ENCODE measurements at places on chromosomes 4 and X.

DNA sequence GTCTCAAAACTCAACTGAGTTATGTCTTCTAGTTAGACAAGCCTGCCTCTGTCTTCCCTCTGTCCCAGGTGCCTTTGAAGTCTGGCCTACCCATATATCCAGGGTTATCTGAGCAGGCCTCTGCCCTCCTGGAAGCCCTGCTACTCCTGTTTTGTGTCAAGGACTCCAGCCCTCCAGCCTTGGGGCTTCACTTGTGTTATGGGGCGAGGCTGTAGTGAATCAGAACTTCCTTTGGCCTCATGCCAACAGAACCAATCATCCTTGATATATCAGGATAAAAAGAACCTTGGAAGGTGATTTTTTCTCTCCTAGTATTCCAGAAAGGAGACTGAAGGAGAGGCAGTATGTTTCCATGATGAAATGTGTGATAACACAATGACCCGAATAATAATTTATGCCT, 8.9 kb upstream of the ADGRG4 start:
- DNase-seq = no peak

GRCh38 chr4:95114521-95114920, 356.8 kb downstream of the BMPR1B start:
- no peak for DNase-seq

GRCh38 chr4:11602606-11603340, 174.1 kb upstream of the HS3ST1 start:
- DNase-seq = no peak

DNA sequence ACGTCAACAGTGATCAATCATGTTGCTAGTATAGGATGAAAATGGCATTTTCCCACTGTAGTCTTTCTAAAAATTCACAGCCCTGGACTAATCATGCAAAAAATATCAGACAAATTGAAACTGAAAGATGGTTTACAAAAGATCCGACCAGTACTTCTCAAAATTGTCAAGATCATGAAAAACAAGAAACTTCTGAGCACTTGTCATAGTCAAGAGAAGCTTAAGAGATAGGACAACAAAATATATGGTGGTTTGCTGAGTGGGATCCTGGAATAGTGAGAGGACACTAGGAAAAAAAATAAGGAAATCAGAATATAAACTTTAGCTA, 101.1 kb downstream of the NAA11 start:
- DNase-seq = no peak

DNA sequence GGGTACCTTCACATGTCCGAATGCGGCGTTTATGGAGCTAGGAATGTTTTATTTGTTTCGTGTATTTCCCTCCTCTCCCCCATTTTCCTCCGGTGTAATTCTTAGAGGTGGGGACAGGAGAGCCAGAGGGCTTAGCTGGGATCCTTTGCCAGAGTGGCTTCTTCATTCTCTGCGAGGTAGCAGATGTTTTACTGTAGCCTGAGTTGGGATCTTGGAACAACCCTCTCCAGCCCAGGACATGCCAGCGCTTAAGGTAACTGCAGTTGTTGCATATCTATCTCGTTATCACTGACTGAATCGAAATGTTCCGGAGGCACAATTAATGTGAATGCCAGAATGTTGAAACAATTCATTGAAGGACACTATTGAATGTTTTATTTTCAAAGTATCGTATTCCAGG, 59.0 kb upstream of the DYNLT3 start:
- no peak for DNase-seq

Measured in activated CD8-positive, alpha-beta memory T cell treated with anti-CD3 and anti-CD28 coated beads for 48 hours (primary cell).